ENCODE measurements at places on chromosomes 4 and X. TPM values are rescaled to one million over a fixed set of nuclear protein-coding genes. Genes with fewer than 3 reads are reported as not detected.

DNA sequence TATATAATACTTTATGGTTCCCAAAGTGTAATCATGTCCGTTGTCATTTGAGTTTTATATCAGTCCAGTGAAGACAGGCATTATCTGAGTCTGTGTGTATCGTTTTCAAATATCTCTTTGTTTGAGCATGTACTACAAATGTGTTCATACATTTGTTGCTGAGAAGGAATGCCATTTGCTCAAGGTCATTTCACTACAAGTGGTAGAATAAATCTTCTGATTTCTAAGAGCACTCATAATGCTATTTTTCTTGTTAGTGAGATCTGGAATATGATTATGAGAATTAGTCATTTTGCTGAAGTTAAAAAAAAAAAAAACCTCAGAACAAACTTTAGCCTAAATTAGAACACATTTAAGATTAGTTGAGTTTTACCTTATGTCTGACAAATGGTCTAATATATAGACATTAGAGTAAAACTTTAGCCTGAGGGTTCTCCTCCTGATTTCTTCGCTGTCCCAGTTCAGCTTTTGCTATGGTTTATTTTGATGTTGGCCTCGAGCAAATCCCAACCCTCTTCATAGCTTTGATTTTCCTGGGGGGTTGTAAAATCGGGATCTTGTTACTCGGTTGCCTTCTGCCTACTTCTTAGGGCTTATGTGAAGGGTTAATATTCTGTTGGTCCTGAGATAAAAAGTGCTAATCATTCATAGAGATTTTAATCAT lies 87.1 kb downstream of the TMEM131L start:
- no peak for DNase-seq

- no peak for DNase-seq
Observed at GRCh38 chrX:155682834-155683233, 70.1 kb upstream of the TMLHE start.

The PDLIM5 gene
- total RNA-seq = 204 TPM

DNA sequence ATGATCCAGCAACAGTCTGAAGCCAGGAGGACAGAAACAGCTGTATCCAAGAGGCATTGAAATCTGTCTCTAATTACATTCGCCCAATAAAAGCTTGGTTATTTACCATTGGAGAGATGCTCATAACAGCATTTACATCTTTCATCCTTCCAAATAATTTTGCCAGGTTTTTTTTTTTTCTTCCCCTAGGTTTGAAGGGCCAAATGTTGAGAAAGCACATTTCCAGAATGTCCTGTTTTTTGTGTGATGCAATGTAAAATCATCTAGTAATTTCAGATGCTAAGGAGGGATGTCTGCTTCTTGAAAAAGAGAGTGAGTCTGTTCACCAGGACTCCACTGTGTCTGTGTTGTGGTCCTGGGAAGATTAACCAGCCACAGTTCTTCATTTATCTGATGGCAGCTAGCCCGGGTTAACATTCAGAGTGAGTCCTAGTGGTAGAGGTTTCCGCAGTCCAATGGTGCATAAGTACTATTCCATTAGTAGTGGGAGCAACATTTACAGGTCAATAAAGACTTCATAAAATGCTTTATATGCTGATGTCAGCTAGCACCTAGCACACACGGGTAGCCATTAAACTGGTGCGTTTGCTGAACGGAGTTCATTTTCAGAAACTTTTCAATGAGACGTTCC lies 406.8 kb downstream of the STIM2 start:
- no peak for DNase-seq

The SOWAHD gene
- total RNA-seq = not detected

GRCh38 chr4:74244049-74244448 lies 64.2 kb upstream of the EPGN start:
- no peak for DNase-seq

DNA sequence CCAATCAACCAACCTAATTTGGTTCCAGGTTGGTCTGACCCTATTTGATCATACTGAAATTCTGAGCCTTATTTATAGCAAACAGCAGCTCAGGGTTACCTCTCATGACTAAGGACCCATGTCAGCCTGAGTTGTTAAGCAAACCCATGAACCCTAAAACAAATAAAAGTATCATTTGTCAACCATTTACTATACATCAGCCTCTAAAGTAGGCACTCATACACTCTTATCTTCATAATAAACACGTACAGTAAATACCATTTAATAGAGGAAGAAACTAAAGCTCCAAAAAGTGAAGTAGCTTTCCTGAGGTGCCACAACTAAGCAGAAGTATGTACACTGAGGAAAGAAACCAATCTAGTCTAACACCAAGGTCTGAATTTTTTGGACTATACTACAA lies 25.2 kb downstream of the MANBA start:
- DNase-seq = no peak

DNA sequence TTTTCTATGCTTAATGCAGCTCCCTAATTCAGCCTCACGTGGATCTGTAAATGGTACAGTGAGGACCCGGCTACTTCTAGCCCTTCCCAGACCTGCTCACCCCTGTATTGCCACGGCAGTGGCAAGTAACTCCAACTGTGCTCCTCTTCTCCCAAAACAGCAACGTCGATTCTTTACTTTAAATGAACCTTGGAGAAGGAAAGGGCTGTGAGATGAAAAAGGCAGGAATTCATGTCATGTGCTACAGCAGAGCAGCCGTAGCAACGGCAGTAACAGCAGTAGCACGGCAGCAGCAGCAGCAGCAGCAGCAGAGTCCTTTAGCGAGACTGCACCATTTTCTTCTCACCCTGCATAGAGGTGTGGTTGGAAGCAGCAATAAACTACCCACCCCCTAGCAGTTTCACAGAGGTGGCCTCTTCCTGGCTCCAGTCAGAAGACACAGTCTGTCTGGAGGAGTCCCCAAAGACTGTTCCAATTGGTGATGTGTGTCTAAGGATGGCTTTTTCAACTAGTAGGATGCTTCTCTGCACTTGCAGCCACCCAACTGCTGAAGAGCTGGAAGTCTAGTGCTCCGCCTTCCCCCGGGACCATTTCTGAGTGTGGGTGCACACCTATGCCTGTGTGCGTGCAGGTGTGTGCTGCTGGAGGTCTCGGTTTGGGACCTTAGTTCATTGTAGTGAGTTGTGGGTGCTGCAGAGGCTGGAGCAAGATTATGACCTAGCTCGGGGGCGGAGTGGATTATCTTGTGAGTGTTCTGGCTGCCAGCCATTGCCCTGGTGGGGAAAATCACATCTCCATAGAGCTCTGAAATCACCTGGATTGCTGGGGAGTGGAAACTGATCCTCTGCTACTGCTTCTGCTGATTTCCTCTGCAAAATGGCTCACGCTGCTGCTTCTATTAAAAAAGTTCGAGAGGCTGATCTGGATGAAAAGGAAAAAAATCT lies 67.2 kb downstream of the ANK2 start:
- DNase-seq = no peak

The GRID2 gene
- not detected for total RNA-seq
